ENCODE measurements at places on chromosomes 7 and 10. TPM values are rescaled to one million over a fixed set of nuclear protein-coding genes. Genes with fewer than 3 reads are reported as not detected.
A peak's percentile ranks its signal among the peaks of the same experiment; 100 is the strongest.

DNA sequence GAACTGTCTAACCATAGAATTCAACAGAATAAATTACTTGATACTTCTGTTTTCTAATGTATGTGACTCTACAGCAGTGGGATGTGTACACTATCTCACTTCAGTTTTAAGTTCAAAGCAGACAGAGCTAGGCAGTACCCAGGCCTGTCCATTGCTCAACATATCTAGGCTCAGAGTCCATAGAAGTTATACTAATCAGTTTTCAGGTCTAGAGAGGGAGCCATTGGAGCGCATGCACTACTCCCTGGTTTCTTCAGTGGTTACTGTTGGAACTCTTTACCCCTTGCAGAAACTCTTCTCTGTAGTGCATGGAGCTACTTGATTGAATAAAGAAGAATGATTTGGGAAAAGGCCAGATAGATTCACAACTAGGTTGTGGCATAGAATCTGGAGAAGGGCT is 4.4 kb downstream of the CD36 start:
- no peak for DNase-seq

GRCh38 chr10:94902570-94902969 is 35.9 kb upstream of the CYP2C9 start:
- no peak for DNase-seq

The ADARB2 gene
- polyA plus RNA-seq: 1.6 TPM

The OR2A12 gene
- not detected for polyA plus RNA-seq

The TMEM130 gene
- 0.11 TPM for polyA plus RNA-seq

DNA sequence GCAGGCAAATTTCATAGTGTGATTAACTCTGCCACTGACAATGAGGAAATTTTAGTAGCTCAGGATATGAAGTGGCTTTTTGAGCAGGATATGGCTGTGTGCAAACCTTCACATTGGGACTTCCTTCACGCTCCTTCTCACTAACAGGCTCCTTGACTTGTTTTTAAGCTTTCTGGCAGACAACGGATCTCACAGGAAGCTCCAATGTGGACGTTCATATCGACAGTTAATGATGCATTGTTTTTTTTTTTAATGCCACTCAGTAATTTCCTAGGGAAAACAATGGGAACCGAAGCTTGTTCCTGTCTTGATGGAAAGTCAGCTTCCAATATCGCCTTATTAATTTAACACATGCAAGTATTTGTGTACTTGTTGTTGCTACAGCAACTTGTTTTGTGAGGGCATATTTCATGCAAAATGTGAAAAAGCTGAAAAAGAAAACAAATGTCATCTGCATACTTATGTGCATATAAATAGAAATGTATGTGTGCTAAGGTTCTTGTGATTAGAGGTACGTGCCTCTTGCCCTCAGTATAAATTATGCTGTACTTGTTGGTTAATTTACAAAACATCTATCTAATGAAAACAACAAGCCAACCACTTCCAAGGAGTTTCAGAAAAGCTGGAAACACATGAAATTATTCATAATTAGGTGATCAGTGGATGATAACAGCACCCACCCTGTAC is 84.7 kb downstream of the NRP1 start:
- no peak for DNase-seq

DNA sequence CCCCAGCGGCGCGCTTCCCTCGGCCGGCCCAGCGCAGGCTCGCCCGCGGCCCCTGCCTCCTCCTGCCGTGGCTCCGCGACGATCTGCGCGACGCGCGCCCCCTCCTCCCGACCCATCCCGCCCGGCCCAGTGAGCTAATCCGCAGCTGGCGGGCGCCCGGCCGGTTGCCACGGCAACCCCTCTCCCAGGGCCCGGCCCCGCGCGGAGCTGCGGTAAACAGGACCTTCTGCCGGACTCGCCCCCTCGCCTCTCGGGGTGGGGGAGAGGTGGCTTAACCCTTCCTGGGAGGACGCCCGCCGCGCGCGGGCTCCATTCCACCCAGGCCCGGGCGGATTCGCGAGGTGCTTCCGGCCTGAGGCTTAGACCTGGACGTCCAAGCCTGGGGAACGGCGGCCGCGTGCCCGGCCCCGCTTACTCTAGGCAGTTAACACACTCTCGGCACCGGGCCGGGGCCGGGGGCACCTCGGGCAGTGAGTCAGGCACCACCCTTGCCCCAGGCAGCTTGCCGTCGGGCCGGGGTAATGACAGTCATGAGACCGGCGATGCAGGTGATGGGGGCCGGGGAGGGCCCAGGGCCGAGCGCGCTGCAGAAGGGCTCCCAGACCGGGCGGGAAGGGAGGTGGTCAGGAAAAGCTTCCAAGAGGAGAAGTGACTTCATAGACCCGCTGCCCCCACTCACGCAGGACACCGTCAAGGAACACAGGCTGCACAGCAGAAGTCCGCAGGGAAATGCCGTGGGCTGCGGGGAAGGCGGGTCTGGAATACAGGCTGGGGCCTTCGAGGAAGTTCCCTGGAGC is at the start of gene DENND2A:
DENND2A (minus strand) TSS at position 87 of the 797 bp plus-strand sequence. CDS start 38,416 bp downstream, outside the sequence.
- DNase-seq: peak; percentile 93

DNA sequence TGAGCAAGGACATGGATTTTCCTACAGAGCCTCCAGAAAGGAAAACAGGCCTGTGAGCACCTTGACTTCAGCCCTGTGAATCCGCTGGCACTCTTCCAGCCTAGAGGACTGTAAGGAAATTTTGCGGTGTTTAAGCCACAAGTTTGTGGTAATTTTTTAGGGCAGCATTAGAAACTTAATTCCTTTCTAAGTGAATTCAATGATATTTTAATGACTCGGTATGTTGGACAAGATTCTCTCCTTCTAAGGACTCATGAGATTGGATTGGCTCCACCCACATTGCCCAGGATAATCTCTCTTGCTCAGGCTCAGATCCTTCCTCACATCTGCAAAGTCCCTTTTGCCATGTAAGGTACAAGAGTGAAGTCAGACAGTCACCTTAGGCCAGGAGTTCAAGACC is 4.5 kb downstream of the LYZL2 start:
- DNase-seq: no peak

GRCh38 chr10:97701438-97702069 is 12.0 kb upstream of the MARVELD1 start:
- DNase-seq: no peak

The STK31 gene
- polyA plus RNA-seq: 0.09 TPM

DNA sequence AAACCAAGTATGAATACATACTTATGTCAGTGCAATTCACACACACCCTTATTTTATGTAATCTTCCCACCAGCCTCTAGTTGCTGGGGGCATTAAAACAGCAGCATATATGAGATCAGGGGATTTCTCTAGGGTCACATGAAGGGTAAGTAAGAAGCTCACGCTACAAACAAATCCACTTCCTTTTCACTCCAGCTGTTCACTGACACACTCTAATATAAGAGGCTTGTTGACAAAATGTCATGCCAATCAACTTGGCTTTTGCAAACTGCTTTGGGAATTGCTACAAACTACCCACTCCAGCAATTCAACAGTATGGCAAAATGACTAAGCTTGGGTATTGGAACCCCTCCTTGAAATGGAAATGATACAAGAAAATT is 10.3 kb downstream of the FAM3C start:
- no peak for DNase-seq

GRCh38 chr7:134431815-134432214 is 27.1 kb downstream of the AKR1B1 start:
- no peak for DNase-seq

The PPP1R9A gene
- 3.7 TPM for polyA plus RNA-seq

- no peak for DNase-seq
Observed at GRCh38 chr10:110035070-110035921, 27.5 kb downstream of the ADD3 start.

DNA sequence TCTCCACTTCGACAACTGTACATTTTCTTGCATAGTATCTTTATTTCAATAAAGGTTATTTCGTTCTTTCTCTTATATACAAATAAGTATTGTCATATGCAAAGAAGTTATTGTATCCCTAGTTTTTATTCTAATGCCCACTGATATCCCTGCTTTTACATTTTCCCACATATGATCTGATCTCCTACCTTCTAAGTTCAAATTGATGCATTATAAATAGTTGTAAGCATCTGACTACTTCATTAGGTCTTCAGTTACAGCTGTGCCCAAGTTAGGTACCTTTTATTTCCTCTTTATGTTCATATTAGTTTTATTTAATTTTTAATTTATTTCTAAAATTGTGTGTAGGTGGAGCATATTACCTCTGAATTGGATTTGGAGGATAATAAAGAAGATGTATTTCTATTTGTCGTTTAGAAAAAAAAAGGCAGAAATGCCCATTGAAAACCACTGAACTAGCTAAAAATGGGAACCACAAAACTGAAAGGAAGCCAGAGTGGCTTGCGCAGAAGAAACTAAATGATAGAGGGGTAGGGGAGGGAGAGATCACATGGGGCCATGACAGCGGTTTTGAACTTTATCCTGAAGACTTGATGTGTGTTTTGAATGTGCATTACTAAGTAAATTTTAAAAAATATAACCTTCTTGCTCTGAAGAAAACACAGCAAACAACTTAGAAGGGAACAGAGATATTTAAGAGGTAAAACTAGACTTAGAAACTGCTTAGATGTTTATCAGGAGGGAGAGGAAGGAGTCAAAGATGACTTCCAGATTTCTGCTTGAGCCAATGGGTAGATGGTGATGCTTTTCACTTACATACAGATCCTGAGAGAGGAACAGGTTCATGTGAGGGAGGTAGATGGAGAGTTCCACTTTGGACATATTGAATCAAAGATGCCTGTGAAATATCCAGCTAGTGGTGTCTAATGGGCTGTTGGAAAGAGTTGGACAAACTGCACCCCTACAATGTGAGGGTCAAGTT is 9.3 kb upstream of the ZC3HAV1L start:
- no peak for DNase-seq

GRCh38 chr10:30583778-30584415 is 45.7 kb downstream of the LYZL2 start:
- DNase-seq: peak; percentile 59

The SCIN gene
- 0.20 TPM for polyA plus RNA-seq

- DNase-seq: no peak
Observed at GRCh38 chr10:73827346-73828089, 16.1 kb upstream of the NDST2 start.

- DNase-seq: no peak
Observed at GRCh38 chr10:28681291-28681763, 4.0 kb downstream of the BAMBI start.

GRCh38 chr7:152406491-152406890 is 29.3 kb downstream of the KMT2C start:
- DNase-seq: no peak

The IFIT3 gene
- polyA plus RNA-seq: 10.2 TPM

GRCh38 chr7:86991771-86992191 is 67.7 kb downstream of the ELAPOR2 start:
- DNase-seq: no peak
